ENCODE measurements at places on chromosomes 13 and 19.

DNA sequence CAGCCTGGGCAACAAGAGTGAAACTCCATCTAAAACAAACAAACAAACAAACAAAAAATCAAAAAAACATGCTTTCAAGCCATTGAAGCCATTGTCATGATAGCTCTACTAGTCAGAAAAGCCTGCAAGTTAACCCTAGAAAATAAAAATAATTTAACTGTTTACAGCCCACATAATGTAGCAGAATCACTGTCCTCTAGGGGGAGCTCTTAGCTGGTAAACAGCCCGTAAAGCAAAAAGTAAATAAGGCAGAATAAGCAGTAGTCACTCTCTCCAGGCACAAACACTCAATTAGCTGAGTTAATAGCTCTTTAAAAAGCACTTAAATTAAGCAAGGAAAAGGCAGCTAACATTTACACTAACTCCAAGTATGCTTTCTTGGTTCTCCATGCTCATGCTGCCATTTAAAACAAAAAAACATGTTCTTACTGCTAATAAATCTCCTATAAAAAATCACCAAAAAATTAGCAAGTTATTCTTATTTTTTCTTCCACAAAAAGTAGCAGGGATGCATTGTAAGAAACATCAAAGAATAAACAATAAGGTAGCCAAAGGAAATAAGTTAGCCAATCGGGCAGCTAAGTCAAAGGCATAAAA, 11.3 kb downstream of the LILRB4 start:
- no peak for DNase-seq

DNA sequence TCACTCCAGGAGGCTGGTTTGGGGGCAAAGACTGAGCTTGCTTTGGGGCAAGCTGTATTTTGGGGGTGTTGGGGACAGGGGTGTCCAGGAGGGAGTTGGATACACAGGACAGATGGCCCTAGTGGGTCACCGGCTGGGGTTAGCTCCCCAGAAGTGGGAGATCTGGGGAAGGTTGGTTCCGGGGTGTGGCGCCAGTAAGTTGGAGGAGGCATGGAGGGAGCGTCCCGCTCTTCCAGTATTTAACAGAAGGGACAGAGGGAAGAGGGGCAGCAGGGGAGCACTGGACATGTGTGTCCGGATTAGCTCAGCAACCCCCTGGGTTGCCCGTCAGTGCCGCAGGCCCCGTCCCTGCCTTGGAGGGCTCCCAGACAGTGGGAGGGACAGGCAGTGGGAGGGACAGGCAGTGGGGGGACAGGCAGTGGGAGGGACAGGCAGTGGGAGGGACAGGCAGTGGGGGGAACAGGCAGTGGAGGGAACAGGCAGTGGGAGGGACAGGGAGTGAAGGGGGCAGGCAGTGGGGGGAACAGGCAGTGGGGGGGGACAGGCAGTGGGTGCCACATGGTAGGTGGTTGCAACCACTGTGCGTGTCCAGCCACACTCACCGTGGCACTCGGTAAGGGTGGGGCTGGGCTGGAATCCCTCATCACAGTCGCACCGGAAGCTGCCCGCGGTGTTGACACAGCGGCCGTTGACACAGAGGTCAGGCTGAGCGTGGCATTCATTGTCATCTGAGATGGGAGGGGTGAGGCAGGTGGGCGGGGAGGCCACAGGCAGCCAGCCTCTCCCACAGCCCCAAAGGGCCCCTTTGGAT, 33.2 kb downstream of the CCL25 start:
- DNase-seq: no peak

DNA sequence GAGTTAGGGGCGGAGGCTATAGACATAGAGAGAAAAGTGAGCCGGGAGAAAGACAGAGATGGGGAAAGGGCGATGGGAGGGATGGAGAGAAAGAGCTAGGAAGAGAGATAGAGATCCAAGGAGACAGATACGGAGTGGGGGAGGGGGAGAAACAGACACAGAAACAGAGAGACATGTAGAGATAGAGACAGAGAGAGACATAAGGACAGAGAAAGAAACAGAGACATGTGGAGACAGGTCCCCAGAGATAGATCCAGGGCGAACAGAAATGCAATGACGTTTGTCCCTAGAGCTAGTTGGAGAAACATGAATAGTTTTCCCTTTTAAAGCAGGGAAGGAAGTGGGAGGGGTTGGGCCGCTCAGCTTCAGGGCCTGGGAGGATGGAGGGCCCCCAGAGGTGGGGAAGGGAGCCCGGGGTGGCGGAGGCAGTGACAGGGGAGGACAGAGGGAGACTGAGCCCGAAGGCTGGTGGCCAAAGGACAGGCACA, 4.6 kb downstream of the PPP1R14A start:
- no peak for DNase-seq

DNA sequence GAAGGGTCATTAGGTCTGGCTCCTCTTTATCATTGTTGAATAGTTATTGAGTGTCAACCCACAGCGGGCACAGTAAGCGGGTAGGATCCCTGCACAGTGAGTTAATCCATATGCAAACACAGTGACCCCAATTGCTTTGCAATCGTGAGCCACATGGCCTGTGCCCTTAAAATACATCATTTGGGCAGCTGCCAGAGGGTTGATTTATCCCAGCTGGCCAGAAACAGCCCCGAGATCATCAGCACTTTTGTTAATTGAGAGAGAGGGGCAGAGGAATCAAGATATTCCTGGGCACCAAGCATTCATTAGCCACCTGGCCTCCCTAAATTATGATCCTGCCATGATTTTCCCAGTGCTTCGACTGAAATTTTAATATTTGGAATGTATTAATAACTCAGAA, 9.8 kb upstream of the CNMD start:
- DNase-seq: no peak

DNA sequence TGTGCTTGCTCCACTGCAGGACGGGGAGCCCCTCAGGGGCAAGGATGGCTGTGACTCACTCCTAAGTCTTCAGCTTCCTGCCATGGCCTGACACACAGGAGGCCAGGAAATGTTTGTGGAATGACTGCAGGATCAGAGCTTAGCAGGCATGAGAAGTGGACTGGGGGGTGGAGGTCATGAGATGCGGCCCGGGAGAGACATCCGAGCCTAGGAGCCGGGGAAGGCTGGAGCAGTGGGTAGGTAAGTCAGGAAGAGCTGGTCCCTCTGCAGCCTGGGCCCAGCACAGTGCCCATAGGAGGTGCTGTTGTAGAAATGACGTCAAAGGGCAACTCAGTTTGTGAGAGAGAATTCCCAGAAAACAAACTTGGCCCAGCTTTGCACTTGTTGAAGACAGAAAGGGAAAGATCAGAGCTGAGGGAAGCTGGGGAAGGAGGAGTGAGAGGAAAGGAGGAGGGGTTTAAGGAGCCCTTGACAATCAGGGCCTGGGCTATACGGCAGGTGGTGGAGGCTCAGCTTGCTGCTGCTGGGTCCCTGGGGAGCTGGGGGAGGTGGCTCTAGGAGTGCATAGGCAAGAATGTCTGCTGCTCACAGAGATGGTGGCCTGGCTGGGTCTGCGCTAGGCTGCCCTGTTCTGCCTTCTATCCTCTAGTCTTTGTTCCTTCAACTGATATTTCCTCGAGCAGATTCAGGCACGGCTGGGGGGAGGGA, 18.5 kb downstream of the POU2F2 start:
- DNase-seq: no peak

GRCh38 chr19:29446361-29446760, 79.4 kb upstream of the VSTM2B start:
- peak; percentile 23 for DNase-seq

- no peak for DNase-seq
Observed at GRCh38 chr13:44818428-44818827, 170.8 kb downstream of the NUFIP1 start.

DNA sequence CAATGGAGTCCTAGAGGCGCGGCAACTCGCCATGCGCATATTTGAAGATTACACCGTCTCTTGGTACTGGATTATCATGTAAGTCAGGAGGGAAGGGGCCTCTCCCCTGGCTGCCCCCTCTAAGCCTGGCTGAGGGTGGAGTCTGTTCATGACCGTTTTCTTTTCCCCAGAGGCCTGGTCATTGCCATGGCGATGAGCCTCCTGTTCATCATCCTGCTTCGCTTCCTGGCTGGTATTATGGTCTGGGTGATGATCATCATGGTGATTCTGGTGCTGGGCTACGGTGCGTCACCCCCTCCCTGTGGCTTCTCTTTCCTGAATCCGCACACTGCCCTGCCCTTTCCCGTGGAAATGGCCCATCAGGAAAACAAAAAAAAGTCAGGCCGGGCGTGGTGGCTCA, 6.5 kb downstream of the SLC44A2 start:
- no peak for DNase-seq
